Suppressor macrophage treated with lipopolysaccharide for 4 hours (primary cell): ENCODE measurements at places on chromosomes 1 and 21.

DNA sequence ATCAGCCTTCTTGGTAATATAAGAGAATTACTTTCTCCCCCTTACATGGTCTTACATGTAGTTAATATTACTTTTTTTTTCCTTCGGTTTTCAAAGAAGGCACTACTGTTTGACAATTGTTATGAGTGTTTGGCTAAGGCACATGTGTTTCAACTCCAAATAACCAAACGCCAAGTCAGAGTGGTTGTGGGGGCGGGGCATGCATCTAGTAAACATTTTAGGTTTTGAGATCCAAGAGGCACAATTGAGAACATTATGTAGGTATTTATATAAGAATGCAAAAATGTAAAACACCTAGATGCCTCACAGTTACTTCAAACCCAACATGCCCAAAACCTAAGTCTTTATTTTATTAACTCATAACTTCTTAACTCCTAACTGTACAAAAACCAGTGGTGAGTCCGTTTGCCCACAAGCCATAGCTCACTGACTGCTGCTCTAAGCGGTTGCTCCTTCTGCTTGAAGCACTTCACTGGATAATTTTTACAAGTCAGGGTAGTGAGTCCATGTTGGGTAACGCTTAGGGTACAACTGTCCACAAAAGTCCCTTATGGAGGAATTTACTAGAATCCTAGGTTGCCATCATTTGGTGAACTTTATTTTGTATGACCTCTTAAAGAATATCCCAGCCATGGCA, 189.9 kb downstream of the HUNK start:
- no peak for DNase-seq

DNA sequence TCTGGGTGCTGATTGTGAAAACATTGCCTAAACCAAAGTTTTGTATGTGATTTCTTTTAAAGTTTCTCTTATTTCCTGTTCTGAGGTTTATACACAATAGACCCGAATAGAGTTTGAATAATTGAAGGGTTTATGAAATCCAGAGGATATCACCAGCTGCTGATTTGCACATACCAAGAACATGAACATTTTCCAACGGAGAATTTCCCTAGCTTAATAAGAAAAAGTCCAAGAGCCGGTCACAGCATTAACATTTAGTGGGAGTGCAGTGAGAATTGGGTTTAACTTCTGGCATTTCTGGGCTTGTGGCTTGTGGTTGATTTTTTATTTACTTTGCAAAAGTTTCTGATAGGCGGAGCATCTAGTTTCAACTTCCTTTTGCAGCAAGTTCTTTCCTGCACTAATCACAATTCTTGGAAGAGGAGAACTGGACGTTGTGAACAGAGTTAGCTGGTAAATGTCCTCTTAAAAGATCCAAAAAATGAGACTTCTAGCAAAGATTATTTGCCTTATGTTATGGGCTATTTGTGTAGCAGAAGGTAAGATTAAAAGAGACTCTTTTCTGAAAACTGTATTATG, at the start of gene CFH:
Gene CFH, plus strand, starts transcription at position 407 of the 579 bp plus-strand sequence. Its CDS starts 75 bp downstream, at position 482.
- peak; percentile 37 for DNase-seq

GRCh38 chr1:169989246-169989645, 85.2 kb downstream of the KIFAP3 start:
- DNase-seq = no peak

- DNase-seq = no peak
Measured at GRCh38 chr1:10632691-10633090, 157.9 kb downstream of the PEX14 start.

GRCh38 chr1:3497521-3497920, 43.1 kb downstream of the ARHGEF16 start:
- no peak for DNase-seq

GRCh38 chr1:246324711-246325110, 182.4 kb downstream of the SMYD3 start:
- DNase-seq = no peak

GRCh38 chr1:203935321-203935720, 73.9 kb downstream of the SNRPE start:
- no peak for DNase-seq

- DNase-seq = peak; percentile 75
Measured at GRCh38 chr1:13749543-13750341, 49.8 kb downstream of the PRDM2 start.

GRCh38 chr1:67439277-67440029, 9.3 kb upstream of the SERBP1 start:
- no peak for DNase-seq

GRCh38 chr1:153527683-153528040, 8.1 kb downstream of the S100A6 start:
- DNase-seq = no peak

DNA sequence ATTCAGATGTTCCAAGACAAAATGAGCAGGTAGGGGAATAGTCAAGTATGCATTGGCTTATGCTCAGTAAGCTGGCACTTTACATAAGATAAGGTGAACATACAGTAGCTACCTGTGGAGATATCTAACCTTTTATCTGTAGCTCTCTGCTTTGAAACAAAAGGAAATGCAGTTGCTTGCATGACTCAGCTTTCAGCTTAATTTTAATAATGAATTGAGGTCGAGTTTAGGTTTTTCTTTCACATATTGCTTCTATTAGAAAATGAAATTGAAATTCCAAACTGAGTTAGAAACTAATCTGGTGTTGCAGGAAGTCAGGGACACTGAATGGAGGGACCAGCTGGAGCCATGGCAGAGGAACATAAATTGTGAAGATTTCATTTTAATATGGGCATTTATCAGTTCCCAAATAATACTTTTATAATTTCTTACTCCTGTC, 8.3 kb downstream of the FRRS1 start:
- DNase-seq = peak; percentile 66

GRCh38 chr1:156114919-156115513, 505 bp downstream of the LMNA start:
- DNase-seq = peak; percentile 55

- peak; percentile 42 for DNase-seq
Measured at GRCh38 chr1:159177272-159177907, 6.0 kb downstream of the CADM3 start.
